ENCODE measurements at places on chromosomes 12 and 14. TPM values are rescaled to one million over a fixed set of nuclear protein-coding genes. Genes with fewer than 3 reads are reported as not detected.

SDSL gene
- polyA plus RNA-seq = 3.9 TPM

TEX22 gene
- 0.52 TPM for polyA plus RNA-seq

DNA sequence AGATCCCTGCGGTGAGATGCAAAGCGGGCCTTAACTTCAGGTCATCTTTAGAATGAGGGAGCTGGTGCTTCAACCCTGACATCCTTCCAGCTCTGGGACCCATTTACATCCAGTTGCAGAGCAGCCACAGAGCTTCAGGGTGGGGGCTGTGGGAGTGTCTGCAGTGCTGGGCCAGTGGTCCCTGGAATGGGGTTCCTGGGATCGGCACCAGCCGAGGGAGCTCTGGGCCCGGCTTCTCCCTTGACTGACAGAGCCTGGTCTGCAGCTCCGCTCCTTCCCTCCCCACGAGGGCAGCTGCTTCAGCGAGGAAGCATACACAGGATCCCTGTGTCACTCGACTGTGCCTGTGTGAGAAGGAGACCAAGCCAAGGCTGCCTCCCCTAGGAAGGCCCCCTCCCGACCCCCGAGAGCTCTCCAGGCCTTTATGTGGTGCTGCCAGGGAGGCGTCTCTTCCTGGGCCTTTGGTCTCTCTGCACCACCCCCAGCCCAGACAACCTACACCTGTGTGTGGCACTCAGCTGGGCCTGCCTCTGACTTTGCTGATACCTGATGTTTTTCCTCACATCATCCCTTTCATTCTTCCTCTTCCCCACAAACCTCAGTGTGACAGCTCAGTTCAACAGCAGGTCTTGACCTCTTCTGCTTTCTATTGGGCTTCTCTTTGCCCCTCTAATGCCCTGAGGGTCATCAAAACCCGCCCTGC lies 48.1 kb upstream of the RIN3 start:
- no peaks in the 10 kb centered on the region for H3K36me3 ChIP-seq

DNA sequence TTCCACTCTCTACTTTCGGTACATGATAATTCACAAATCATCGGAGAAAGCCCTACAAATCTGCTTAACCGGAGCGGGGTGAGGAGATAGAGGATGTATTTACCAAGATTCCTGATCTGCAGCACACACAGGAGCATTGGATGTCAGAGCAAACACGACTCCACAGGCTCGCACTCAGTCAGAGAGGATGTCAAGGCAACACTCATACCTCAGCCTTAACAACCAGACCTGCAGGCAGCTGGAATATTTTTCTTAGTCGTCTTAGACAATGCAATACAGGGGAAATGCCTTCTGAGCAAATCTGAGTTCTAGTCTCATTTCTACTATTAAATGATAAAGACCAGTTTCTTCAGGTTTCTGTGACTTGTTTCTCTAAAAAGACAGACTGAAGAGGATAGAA lies 159.3 kb upstream of the CPNE8 start:
- no peak overlapping the region for H3K4me3 ChIP-seq
- H3K4me1 ChIP-seq = no peaks in the 10 kb centered on the region
- no peak overlapping the region for H3K27ac ChIP-seq
- DNase-seq = no peak
- H3K27me3 ChIP-seq = peaks cover 2% of the 10 kb centered on the region

DNA sequence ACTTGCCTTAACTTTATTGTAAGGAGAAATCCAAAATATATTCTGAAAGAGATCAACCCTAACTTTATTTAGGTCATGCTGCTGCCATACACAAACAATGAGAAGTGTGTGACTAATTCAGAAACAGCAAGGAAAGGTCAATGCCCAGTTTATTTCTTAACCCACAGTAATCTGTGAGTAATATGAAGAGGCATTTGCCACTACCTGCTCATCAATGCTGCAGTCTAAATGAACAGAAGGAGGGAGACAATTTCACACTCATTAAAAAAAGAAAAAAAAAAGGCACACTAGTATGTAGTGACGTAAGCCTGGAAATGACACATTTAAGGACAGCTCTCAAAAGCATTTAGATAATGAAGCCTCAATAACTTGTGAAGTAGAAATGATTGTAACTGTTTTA lies 90.5 kb upstream of the FOXN3 start:
- peaks cover 82% of the 10 kb centered on the region for H3K4me1 ChIP-seq
- no peaks in the 10 kb centered on the region for H3K36me3 ChIP-seq
- peak overlapping the region; percentile 5 for H3K4me3 ChIP-seq
- H3K27me3 ChIP-seq = peaks cover 1% of the 10 kb centered on the region

GRCh38 chr14:56394826-56395530 lies 184.6 kb upstream of the TMEM260 start:
- no peak overlapping the region for H3K27ac ChIP-seq
- peaks cover 8% of the 10 kb centered on the region for H3K36me3 ChIP-seq
- H3K27me3 ChIP-seq = no peaks in the 10 kb centered on the region
- no peak for DNase-seq
- H3K4me3 ChIP-seq = no peak overlapping the region

- peak overlapping the region; percentile 57 for H3K27ac ChIP-seq
- H3K4me1 ChIP-seq = peaks cover 14% of the 10 kb centered on the region
- DNase-seq = peak; percentile 44
These were observed 6.6 kb downstream of the CARMIL3 start for GRCh38 chr14:24058260-24058950.

Data from immature natural killer cell (primary cell).